ENCODE measurements at places on chromosomes 3 and 15.

DNA sequence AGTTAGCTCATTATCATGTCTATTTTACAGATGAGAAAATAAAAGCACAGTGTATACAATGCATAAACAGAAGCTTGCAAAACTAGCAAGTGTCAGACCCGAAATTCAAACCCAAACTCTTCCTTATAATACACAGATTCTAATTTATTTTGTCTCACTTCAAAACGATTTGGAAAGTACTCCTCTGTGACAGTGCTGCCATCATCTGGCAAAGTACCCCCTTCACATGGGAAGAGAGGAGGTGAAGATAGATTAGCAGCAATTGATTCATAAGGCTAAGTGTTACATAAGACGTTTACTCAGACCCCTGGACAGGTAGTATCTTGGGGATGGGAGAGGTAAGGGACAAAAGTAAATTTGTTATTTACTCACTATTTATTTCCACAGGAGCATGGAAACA is 744.0 kb upstream of the SGO1 start:
- DNase-seq: peak; percentile 24

DNA sequence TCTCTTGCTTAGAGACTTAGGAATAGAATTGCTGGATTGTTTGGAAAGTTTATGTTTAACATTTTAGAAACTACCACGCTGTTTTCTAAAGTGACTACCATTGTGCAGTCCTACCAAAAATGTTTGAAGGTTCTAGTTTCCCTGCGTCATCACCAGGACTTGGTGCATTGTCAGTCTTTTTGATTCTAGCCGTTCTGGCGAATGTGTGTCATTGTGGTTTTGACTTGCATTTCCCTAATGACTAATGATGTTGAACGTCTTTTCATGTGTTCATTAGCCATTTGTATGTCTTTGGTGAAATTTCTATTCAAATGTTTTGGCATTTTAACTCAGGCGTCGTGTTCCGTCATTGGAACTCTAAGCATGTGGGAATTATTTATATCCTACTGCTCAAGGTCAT is 58.0 kb downstream of the CHD2 start:
- DNase-seq: no peak

- no peak for DNase-seq
Measured at GRCh38 chr3:44957986-44958385, 18.0 kb downstream of the ZDHHC3 start.

- no peak for DNase-seq
Measured at GRCh38 chr15:65979316-65979715, 110.0 kb downstream of the RAB11A start.

GRCh38 chr15:45489690-45490238 is 32.8 kb downstream of the SLC30A4 start:
- DNase-seq: no peak

DNA sequence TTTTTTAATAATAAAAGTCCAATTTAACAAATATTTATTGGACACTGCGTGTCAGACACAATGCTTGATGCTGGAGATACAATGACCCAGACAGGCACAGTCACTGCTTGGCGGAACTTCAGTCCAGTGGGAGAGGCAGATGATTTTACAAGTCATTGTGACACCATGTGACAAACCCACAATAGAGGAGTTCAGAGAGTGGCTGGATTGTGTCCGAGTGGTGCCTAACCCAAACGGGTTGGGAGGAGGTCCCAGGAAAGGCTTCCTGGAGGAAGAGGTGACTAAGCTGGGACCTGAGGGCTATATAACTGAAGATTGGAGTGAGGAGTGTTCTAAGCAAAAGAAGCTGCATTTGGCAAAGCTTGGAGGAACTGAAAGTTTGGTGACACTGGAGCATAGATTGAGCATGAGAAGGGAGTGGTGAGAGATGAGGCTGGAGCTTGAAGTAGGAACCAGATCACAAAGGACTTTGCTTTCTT is 41.4 kb downstream of the CRTC3 start:
- DNase-seq: peak; percentile 37

GRCh38 chr3:187041362-187042307 is 97.7 kb downstream of the RPL39L start:
- no peak for DNase-seq

DNA sequence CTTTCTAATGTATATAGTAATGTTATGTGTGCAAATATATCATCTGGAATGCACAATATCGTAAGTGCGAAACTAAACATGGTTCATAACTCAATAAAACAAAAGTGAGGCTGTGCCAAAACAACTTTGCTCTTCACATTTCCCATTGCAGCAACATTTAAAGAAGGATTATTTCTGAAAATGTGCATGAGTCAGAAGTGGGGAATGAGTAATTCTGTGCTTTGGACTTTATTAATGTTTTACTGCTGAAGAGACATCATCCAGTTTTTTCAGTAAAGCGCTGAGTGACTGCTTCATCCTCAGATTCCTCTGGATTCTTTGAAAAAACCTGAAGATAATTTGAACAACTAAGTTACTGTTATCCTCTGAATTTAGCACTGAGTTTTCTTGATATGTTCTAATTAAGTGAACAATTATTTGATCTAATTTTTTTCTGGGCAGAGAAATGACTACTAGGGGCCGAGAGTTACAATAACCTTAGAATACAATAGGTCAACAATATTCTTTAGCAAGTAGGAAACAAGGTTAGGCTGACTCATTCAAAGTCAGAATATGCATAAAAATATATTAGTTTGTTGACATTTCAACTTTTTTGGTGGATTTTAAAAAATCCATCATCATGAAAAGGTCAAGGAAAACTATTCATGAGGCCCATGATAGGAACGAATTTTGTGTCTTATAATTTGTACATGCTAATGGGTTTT is 20.0 kb upstream of the PLCL2 start:
- DNase-seq: peak; percentile 71

DNA sequence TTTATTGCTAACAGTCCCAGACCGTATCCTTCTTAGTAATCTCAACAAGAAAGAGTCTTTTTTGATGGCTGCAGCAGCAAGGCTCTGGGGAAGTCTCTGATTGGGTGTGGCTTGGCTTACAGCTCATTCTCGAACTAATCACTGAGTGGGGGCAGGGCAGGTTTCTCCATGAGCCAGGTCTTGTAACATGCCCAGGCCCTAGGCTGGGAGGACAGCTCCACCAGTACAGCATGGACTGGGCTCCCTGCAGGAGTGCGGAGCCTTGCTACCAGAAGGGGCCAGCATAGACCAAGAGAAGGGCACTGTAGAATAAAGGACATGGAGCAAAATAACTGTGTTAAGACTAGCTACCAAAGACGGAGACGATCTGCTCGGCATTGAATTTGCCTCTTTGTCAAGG is 7.2 kb downstream of the CD276 start:
- DNase-seq: peak; percentile 81
